ENCODE measurements at places on chromosomes 11 and 22. TPM values are rescaled to one million over a fixed set of nuclear protein-coding genes. Genes with fewer than 3 reads are reported as not detected.

DNA sequence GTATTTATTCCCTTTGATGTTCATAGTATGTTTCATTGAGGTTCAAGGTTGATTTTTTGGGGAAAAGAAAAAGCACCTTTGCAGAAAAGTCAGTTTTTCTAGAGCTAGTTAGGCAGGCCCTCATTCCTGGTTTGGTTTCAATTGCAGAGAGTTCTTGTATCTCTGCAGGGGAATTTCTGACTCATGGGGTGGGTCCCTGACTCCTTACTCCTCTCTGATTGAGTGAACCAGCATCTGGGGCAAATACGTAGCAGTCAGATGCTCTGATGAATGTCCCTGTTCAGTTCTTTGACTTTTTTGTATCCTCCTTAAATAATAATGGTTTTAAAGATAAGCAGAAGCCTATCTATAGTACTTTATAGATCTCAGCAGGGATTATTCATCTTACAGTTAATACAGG is 7.7 kb upstream of the NCR3LG1 start:
- no peak overlapping the region for H3K27ac ChIP-seq
- DNase-seq, result no peak
- peaks cover 9% of the 10 kb centered on the region for H3K4me1 ChIP-seq
- H3K36me3 ChIP-seq, result peaks cover 46% of the 10 kb centered on the region

DNA sequence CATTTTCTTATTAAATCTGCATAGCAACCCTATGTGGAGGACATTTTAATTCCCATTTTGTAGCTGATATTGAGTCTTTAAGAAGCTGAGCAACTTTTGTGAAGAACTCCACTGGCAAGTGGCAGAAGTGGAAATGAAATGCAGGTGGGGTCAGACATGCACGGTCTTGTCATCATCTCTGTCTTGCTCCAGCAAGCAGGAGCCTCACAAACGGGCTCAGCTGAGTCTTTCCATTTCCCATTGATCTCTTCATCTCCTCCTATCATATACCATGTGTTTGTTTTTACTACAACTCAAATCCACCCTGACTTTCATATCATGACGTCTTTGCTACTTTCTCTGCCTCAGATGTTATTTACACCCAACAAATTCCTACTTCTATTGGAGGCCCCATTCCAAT is 97.9 kb upstream of the TENM4 start:
- H3K36me3 ChIP-seq, result no peaks in the 10 kb centered on the region
- H3K27ac ChIP-seq, result no peak overlapping the region
- no peak for DNase-seq
- H3K27me3 ChIP-seq, result no peaks in the 10 kb centered on the region
- H3K4me1 ChIP-seq, result no peaks in the 10 kb centered on the region

GP1BB gene
- total RNA-seq, result not detected

- H3K4me1 ChIP-seq, result peaks cover 61% of the 10 kb centered on the region
- H3K27ac ChIP-seq, result peak overlapping the region; percentile 91
- peaks cover 41% of the 10 kb centered on the region for H3K36me3 ChIP-seq
Measured at GRCh38 chr11:3859373-3859881, 4.0 kb downstream of the STIM1 start.

MPST gene
- total RNA-seq, result 36.3 TPM

SYT7 gene
- 0.09 TPM for total RNA-seq

DNA sequence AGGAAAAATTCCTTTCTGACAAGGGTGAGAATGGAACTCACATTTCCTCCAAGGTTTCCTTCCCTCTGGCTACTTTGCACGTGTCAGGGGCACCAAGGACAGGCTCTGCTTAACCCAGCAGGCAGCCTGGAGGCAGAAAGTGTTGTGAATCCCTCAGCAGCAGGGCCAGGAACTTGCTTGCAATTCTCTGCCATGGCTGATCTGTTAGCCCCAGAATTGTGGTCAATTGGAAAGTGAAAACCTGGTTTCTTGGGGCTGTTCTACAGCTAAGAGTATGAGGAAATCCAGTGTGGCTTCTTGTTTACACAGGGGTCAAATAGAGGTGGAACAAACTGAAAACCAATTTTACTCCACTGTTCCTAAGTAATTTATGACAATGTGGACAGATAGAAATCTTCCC is 38.3 kb upstream of the CEP295 start:
- no peak for DNase-seq
- no peaks in the 10 kb centered on the region for H3K36me3 ChIP-seq
- peaks cover 7% of the 10 kb centered on the region for H3K4me1 ChIP-seq
- no peak overlapping the region for H3K27ac ChIP-seq
- peaks cover 11% of the 10 kb centered on the region for H3K27me3 ChIP-seq

OR51B5 gene
- total RNA-seq, result not detected

GRCh38 chr22:30832407-30832987 is 136.1 kb downstream of the MORC2 start:
- no peaks in the 10 kb centered on the region for H3K36me3 ChIP-seq
- no peak overlapping the region for H3K27ac ChIP-seq
- no peak overlapping the region for H3K4me3 ChIP-seq
- no peak for DNase-seq
- peaks cover 3% of the 10 kb centered on the region for H3K27me3 ChIP-seq
- no peaks in the 10 kb centered on the region for H3K4me1 ChIP-seq

Measured in activated T-helper 2 cell treated with anti-CD3 and anti-CD28 coated beads, Interferon-gamma antibody, Interleukin-2, Interleukin-4, amounts not matched to agents 10 μg/mL and 5 μg/mL and 100 μg/mL, durations not matched to agents 14 hours and 24 hours and 36 hours (primary cell).